ENCODE measurements at places on chromosomes 6 and 20.

DNA sequence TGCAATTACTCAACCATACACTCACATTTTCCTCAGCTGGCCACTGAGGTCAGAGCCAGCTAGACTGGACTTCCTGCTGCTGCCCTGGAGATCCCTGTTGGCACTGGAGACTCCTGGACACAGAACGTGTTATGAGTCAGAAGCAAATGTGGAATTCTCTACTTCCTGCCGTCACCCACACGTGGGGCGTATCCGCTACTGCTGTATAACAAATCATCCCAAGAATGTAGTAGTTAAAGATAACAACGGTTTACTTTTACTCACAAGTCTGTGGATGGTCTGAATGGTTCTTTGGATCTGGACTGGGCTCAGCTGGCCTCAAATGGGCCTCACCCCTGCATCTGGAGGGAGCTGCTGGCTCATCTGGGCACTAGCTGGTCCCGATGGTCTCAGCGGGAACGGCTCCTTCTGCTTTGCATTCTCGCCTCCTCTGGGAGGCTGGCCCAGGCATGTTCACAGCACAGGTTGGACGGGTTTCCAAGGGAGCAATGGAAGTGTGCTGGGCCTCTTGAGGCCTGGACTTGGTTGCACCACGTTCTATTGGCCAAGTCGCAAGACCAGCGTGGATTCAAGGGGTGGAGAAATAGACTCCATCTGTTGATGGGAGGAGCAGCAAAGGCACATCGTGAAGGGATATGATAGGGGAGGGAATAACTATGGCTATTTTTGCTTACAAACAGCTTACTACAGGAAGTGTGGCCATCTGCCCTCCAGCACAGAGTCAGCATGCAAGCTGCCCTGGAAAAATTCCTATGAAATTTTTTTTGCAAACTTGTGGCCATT, 118.5 kb downstream of the SNX5 start:
- peaks cover 25% of the 10 kb centered on the region for H3K4me1 ChIP-seq
- H3K27ac ChIP-seq = peak overlapping the region; percentile 69
- DNase-seq = peak; percentile 89
- H3K36me3 ChIP-seq = no peaks in the 10 kb centered on the region
- no peaks in the 10 kb centered on the region for H3K27me3 ChIP-seq

GRCh38 chr6:4180652-4181255, 45.4 kb upstream of the ECI2 start:
- no peaks in the 10 kb centered on the region for H3K36me3 ChIP-seq
- H3K27me3 ChIP-seq = no peaks in the 10 kb centered on the region
- H3K27ac ChIP-seq = no peak overlapping the region

DNA sequence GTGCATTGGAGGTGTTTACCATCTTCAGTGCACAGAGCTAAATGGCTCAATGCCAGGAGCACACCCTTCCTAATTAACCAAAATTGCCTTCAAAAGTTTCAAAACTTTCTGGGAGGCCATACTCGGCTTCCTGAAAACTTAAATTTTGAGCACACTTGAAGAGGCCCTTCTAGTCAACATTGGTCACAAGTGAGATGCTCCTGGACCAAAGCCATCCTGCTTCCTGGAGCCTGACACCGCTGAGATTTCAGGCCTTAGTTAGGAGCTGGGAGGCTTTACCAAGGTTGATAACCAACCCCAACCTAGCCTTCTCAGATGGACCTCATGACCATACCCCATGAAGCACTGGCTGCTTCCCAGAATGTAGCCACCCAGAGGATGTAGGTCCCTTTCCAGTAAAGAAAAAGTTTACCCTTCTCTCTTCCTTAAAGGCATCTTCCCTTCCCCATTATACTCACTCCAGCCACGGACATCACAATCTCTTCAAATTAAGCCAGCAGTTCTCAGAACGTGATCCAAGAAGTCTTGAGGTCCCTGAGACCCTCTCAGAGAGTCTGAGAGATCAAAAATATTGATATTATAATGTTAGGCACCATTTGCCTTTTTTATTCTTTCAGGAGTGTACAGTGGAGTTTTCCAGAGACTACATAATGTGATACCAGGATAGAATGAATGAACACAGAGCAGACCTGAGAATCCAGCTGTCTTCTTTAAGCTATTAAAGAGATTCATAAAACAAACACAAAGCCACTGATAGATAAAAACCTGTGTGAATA, 32.8 kb upstream of the SPTLC3 start:
- no peaks in the 10 kb centered on the region for H3K36me3 ChIP-seq
- no peak overlapping the region for H3K4me3 ChIP-seq
- DNase-seq = no peak
- H3K27me3 ChIP-seq = no peaks in the 10 kb centered on the region
- no peak overlapping the region for H3K27ac ChIP-seq

DNA sequence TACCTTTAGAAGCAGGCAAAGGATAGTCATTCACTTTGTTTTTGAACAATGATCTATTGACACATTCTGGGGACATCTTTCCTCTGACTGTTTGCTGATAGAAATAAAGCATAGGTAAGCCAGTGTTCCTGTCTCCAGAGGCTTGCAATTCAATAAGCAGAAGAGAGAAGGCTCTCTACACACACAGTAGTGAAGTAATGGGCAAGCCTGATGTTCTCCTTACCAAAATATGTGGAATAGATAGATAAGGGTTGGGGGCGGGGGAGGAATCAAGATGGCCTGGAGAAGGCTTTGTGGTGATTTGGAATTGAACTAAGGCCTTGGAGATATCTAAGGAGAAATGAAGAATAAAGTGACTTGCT, 27.3 kb downstream of the PAQR8 start:
- H3K4me1 ChIP-seq = peaks cover 29% of the 10 kb centered on the region
- DNase-seq = no peak
- no peak overlapping the region for H3K4me3 ChIP-seq
- H3K27ac ChIP-seq = peak overlapping the region; percentile 73

DNA sequence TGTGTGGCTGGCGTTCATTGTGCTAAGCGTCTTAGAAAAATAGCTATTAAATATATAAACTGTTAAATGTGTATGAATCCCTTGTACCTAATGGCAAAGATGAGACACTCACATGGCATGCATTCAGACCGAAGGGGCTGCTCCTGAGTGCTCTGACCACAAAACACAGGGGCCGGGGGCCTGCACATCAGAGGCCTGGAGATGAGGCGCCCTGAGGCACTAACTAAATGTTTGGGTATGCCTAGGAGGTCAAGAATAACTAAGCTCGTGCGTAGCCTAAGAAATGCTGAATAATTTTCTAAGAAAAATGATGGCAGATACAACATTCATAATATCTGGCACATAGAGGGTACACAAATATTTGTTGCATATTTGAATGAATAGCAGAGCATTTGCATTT, 92.5 kb downstream of the PSMB1 start:
- no peaks in the 10 kb centered on the region for H3K27me3 ChIP-seq
- no peak overlapping the region for H3K4me3 ChIP-seq
- no peaks in the 10 kb centered on the region for H3K4me1 ChIP-seq
- no peaks in the 10 kb centered on the region for H3K36me3 ChIP-seq
- DNase-seq = no peak

DNA sequence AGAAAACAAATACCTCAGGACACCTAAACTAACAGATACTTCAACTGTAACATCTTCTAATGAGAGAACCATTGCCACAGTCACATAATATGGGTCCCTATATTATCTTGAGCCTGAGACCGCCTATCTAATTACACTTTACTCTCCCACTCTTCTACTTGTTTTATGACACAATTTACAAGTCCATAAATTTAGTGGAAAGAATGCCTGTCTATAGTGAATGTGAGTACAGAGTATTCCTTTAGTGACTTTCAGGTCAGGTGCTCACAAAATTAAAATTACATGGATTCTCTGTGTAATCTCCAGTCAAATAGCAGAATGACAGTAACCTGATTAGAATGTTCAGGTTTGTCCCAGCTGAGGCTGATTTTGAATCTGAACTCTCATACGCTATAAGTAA, 624.1 kb downstream of the PKHD1 start:
- no peaks in the 10 kb centered on the region for H3K4me1 ChIP-seq
- peaks cover 7% of the 10 kb centered on the region for H3K27me3 ChIP-seq
- H3K4me3 ChIP-seq = no peak overlapping the region
- DNase-seq = no peak
- H3K27ac ChIP-seq = no peak overlapping the region
- no peaks in the 10 kb centered on the region for H3K36me3 ChIP-seq

GRCh38 chr20:57061051-57061900, 205.2 kb downstream of the BMP7 start:
- H3K4me1 ChIP-seq = peaks cover 14% of the 10 kb centered on the region
- H3K4me3 ChIP-seq = no peak overlapping the region
- H3K27me3 ChIP-seq = no peaks in the 10 kb centered on the region
- peak; percentile 80 for DNase-seq

GRCh38 chr20:38747495-38748096, 664 bp upstream of the ACTR5 start:
- peaks cover 28% of the 10 kb centered on the region for H3K36me3 ChIP-seq
- no peaks in the 10 kb centered on the region for H3K27me3 ChIP-seq
- peak overlapping the region; percentile 48 for H3K27ac ChIP-seq
- peaks cover 4% of the 10 kb centered on the region for H3K4me1 ChIP-seq
- peak; percentile 72 for DNase-seq
- peak overlapping the region; percentile 67 for H3K4me3 ChIP-seq

DNA sequence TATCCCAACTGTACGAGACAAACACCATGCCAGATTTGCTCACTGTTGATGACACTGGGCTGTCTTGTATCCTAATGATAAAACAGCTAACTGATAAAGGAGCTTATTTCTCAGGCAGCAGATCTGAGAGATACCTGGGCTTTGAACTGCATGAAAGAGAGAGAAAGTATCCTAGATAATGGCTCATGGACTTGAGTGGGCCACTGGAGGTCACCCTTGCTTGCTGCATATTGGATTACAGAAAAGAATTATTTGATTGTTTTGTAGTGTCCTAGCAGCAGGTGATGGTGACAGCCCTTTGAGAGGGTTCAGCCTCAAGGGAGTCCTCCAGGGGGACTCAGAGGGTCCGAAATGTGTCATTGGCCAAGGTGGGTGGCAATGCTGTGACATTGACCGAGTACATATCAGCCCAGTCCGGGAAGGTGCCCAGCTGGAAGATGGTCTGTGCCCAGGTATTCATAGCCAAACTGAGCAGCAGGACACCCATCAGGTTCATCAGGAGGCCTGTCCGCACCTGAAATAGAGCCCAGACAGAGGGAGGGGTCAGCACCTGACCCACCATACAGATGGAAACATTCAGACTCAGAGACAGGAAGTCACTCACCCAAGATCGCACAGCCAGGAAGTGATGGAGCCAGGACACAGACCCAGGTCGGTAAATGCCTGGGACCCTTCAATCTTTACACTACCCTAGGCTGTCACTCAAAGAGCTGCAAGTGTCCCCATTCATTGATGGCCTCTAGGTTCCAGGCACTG, 9.4 kb upstream of the OCSTAMP start:
- no peaks in the 10 kb centered on the region for H3K27me3 ChIP-seq
- no peak overlapping the region for H3K4me3 ChIP-seq
- H3K4me1 ChIP-seq = no peaks in the 10 kb centered on the region
- H3K36me3 ChIP-seq = no peaks in the 10 kb centered on the region
- no peak for DNase-seq

DNA sequence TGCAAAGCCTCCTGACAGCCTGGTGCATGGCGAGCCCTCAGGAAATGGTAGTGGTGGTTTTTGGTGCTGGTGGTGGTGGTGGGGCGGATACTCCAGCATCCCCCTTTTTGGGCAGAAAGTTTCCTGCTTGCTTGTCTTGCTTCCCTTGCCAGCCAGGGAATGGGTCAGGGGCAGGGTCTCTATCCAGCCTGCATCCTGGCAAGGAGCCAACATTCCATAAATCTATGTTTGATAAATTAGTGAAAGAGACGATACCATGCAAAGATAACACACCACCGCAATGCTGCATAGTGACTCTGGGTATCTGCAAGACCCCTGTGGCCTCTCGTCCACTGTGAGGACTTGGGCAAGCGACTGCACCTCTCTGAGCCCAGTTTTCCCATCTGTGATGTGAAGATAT, 246.2 kb downstream of the LRFN2 start:
- H3K36me3 ChIP-seq = no peaks in the 10 kb centered on the region
- H3K4me3 ChIP-seq = no peak overlapping the region
- H3K27ac ChIP-seq = no peak overlapping the region
- H3K4me1 ChIP-seq = no peaks in the 10 kb centered on the region

- no peaks in the 10 kb centered on the region for H3K36me3 ChIP-seq
- no peak overlapping the region for H3K4me3 ChIP-seq
- H3K27me3 ChIP-seq = no peaks in the 10 kb centered on the region
Observed at GRCh38 chr20:57618764-57619050, 1.5 kb downstream of the ZBP1 start.

- H3K4me3 ChIP-seq = no peak overlapping the region
- no peaks in the 10 kb centered on the region for H3K27me3 ChIP-seq
- H3K36me3 ChIP-seq = peaks cover 7% of the 10 kb centered on the region
- H3K4me1 ChIP-seq = peaks cover 12% of the 10 kb centered on the region
Observed at GRCh38 chr6:34684919-34685318, 11.6 kb downstream of the ILRUN start.

DNA sequence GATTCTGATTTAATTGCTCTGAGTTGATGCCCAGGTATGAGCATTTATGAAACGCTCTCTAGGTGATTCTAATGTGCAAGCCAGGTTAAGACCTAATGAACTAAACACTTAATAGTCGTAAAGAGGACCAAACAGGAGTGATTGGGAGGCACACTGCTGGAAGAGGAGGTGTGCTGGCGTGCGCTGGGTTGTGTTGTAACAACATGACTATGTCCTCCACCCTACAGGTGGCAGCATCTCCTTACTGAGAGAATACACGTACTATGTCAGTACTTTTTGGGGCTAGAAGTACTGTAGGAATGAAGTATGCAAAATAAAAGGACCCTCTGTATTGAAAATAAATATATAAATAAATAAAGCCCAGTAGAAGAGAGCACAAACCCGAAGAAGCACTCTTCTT, 11.9 kb downstream of the C6orf89 start:
- H3K36me3 ChIP-seq = peaks cover 40% of the 10 kb centered on the region
- no peaks in the 10 kb centered on the region for H3K27me3 ChIP-seq
- peaks cover 4% of the 10 kb centered on the region for H3K4me1 ChIP-seq
- DNase-seq = no peak
- H3K4me3 ChIP-seq = no peak overlapping the region
- no peak overlapping the region for H3K27ac ChIP-seq

DNA sequence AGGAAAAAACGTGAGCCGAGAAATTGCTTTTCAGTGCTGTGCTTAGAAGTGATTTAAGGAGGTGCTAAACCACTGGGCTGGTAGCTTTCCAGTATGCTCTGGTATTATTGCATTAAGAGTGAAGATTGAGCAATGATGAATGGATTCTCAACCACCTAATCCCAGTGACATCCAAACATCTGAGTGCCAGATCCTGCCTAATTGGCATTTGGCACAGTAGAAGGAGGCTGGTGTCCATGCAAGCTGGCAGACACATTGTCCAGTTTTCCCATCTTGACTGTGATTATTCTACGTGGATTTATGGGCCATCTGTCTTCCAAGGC, 398.0 kb upstream of the PLCB4 start:
- no peak overlapping the region for H3K4me3 ChIP-seq
- H3K4me1 ChIP-seq = no peaks in the 10 kb centered on the region

DNA sequence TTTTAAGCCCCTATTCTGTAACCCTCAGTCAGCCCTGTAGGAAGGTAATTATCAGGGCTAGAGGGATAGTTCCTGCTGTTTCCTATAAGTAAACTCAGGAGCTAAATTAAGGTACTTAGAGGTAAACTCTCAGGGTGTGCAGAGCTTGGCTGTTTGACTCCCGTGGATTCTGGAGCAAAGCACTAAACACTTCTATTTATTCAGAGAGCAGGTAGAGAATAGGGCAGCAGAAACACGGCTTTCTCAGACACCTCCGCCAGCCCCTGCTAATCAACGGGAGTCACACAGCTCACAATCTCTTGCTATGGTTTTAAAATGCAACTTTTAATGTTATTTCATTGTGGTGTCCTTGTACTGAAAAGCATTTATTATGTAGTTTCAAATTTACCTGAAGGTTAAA, 21.8 kb downstream of the PRKN start:
- H3K27ac ChIP-seq = no peak overlapping the region
- H3K4me1 ChIP-seq = no peaks in the 10 kb centered on the region
- no peaks in the 10 kb centered on the region for H3K36me3 ChIP-seq
- H3K4me3 ChIP-seq = no peak overlapping the region
- no peak for DNase-seq

Data from RWPE2 (cell line).